ENCODE measurements at places on chromosomes 4 and X.

DNA sequence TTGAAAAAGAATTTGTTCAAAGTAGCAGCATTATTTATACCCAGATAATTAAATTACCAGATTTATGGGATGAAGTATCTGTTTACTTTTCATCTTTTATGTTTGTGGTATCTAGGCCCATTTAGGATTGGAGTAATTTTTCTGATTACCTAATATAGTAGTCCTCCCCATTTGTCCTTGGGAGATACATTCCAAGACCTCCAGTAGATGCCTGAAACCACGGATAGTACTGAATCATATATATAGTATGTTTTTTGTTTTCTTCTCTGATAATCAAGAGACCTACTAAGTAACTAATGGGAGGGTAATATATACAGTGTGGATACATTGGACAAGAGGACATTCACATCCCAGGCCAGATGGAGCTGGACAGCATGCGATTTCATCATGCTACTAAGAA lies 30.7 kb upstream of the PTPN13 start:
- peak; percentile 65 for DNase-seq

- DNase-seq = no peak
These were observed 84.7 kb downstream of the OTC start for GRCh38 chrX:38437093-38437492.

- no peak for DNase-seq
These were observed 332.7 kb downstream of the MID1IP1 start for GRCh38 chrX:39133971-39134370.

DNA sequence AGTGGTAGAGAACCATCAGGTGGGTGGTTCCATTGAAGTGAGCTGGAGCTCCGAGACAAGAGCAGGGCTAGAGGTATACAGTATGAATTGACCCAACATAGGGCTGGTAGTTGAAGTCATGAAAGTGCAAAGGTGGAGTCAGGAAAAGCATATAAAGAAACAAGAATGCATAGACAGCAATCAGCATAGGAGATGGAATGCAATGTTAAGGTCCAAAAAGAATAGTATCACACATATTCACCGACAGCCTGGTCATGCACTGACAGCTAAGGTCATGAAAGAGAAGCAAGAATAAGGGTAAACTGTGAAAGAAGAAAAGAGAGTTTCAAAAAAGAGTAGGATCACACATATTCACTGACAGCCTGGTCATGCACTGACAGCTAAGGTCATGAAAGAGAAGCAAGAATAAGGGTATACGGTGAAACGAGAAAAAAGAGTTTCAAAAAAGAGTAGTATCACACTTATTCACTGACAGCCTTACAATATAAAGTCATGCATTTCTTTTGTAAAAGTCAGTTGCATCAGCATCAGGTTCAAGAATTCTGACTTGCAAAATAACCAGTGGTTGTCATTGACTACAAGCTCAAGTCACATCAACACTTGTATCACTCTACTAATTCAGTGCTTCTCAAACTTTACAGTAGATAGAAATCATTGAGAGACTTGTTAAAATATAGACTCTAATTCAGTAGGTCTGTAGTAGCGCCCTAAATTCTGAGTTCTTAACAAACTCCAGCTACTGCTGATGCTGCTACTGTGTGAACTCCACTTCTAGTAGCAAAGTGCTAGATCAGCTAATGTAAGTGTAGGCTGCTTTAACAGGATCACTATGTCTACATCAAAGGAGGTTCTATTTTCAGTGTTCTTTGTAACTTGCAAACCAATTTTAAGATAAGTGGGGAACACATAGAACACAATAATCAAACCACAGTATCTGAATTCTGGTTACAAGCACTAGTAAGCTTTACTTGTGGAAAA lies 221.9 kb downstream of the PDGFC start:
- DNase-seq = no peak

DNA sequence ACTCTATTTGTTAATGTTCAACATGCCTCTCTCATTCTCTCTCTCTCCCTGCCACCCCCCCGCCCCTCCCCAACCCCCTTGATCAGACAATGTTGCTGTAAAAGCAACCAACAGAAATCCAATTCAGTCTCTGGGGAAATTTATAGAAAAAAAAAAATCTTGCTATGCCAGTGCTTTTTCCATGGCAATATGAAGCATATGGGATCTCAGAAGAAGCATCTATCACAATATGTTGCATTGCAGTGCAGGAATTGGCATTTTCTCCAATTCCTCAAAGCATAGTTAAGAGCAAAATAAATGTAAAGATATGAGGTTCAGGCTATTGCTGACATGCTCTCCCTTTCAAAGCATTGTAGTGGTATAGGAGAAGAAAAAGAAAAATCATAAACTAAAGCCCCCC lies 90.9 kb upstream of the LDB2 start:
- no peak for DNase-seq

- DNase-seq = peak; percentile 62
These were observed 59.8 kb upstream of the RPL34 start for GRCh38 chr4:108560616-108561015.

GRCh38 chrX:143853488-143853887 lies 30.4 kb upstream of the UBE2NL start:
- DNase-seq = peak; percentile 6

GRCh38 chrX:129786210-129786651 lies 6.5 kb downstream of the SASH3 start:
- DNase-seq = no peak

DNA sequence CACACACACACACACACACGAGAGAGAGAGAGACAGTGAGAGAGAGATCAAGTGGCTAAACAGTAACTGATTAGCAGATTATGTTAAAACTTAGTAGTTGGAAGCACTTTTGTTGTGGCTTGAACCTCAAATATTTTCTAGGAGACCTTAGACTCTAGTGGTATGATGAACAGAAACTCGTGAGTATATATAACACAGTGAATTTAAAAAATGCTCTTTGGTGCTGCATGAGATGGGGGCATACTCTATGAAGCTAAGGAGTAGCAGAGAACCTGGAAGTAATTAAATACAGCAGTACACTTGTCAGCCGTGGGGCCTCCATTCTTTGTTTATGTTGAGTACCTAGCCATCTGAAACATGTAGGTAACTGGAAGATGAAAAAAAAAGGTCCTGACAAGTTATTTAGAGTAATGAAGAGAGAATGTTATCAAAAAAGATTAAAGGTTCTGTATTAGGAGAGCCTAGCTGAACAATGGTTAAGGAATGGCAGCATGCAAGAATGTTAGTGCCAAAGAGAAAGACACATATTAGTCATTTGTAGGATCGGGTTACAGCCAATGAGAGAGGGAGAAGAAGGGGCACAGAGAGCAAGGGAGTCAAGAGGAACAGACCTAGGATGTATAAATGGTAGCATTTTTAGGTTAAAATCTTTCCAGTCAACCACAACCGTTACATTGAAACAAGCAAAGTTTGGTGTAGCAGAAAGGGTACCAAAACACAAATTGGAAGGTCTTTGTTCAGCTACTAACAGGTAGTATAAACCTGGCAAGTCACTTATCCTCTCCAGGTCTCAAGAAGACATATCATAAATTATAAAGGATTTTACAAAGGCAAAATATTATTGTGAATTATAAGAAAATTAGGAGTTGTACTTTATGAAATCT lies 316.7 kb upstream of the DIPK2B start:
- peak; percentile 82 for DNase-seq

DNA sequence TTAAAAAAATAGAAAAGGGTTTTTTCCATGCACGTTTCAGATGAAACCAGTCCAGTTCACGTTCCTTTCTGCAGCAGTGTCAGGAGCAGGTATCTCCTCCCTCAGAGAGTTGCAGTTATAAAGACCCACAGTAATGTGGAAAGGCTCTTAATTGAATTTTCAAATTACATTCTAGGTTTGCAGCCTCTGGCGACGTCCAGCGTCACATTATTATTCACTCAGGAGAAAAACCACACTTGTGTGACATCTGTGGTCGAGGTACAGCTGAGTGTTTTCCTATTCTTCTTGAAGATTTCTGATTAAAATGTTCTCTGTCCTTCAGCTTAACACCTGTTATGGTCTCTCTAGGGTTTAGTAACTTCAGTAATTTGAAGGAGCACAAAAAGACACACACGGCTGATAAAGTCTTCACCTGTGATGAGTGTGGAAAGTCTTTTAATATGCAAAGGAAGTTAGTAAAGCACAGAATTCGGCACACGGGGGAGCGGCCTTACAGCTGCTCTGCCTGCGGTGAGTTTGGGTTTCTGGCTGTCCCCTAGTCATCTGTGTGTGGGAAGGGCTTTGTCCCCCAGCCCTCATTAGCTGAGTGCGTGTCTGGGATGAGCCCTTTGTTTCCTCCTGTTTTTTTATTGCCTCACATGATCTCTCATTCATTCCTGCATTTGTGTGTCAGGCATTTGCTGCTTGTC lies 25.6 kb downstream of the ZBTB49 start:
- no peak for DNase-seq

GRCh38 chrX:20320461-20321159 lies 53.9 kb upstream of the RPS6KA3 start:
- DNase-seq = no peak

GRCh38 chrX:45774961-45775360 lies 574.3 kb upstream of the DIPK2B start:
- DNase-seq = peak; percentile 80

DNA sequence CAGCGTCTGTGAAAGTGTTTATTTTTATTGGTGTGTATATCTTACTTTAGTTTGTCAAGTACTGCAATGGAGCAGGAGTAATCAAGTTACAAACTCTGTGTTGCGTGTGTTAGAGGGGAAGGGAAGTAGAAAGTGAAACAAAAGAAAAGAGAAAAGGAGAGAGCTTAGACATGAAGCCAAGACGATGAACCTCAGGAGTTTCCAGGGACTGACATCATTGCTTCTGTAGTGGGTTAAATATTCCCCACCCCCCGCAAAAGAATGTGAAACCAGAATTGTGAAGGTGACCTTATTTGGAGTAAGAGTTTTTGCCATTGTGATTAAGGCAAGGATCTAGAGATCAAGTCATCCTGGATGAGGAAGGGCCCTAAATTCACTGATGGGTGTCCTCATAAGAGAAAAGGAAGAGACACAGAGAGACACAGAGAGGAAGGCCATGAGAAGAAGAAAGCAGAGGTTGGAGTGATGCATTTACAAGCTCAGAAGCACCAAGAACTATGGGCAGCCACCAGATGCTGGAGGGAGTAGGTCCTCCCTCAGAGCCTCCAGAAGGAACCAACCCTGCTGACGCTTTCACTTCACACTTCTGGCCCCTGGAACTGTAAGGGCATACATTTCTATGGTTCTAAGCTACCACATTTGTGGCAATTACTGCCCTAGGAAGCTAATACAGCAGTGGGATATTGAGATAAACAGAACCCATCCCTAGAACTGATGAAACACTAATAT lies 173.6 kb upstream of the SFRP2 start:
- DNase-seq = peak; percentile 3

Data from fibroblast of skin of back (primary cell).